ENCODE measurements at places on chromosomes 3 and 15. TPM values are rescaled to one million over a fixed set of nuclear protein-coding genes. Genes with fewer than 3 reads are reported as not detected.

C3orf85 gene
- total RNA-seq = not detected

TRH gene
- not detected for total RNA-seq

GOLGA8N gene
- total RNA-seq = 10.3 TPM

AHSG gene
- not detected for total RNA-seq

ECE2 gene
- not detected for total RNA-seq

CISH gene
- total RNA-seq = 0.53 TPM

ALDH1L1 gene
- 3.3 TPM for total RNA-seq

ANKRD34C gene
- not detected for total RNA-seq

TYRO3 gene
- total RNA-seq = 9.8 TPM

RNF7 gene
- 33.0 TPM for total RNA-seq

UBE2Q2 gene
- total RNA-seq = 42.1 TPM

SLC22A13 gene
- total RNA-seq = 0.13 TPM

VILL gene
- 6.7 TPM for total RNA-seq

GXYLT2 gene
- total RNA-seq = 2.6 TPM

IL17RD gene
- 0.56 TPM for total RNA-seq

CYP11A1 gene
- total RNA-seq = 0.12 TPM

SI gene
- not detected for total RNA-seq

EFCC1 gene
- total RNA-seq = under 0.01 TPM

PLSCR5 gene
- total RNA-seq = not detected

SPG21 gene
- total RNA-seq = 53.9 TPM

ZNF620 gene
- 2.4 TPM for total RNA-seq

DNAH12 gene
- under 0.01 TPM for total RNA-seq

FBXW12 gene
- not detected for total RNA-seq

PTX3 gene
- total RNA-seq = 194 TPM

CHRM5 gene
- total RNA-seq = under 0.01 TPM

TUSC7 gene
- total RNA-seq = not detected

GABRG3 gene
- not detected for total RNA-seq

ARPP21 gene
- total RNA-seq = 2.1 TPM

AEN gene
- total RNA-seq = 37.5 TPM

PPP1R14D gene
- not detected for total RNA-seq

SPESP1 gene
- total RNA-seq = 2.4 TPM

ROPN1 gene
- not detected for total RNA-seq

NR2E3 gene
- 0.06 TPM for total RNA-seq

OIP5 gene
- total RNA-seq = 4.9 TPM

TMEM158 gene
- total RNA-seq = 5.4 TPM

DCLK3 gene
- total RNA-seq = not detected

PLCH1 gene
- 0.06 TPM for total RNA-seq

SNURF gene
- total RNA-seq = 53.5 TPM

CMTM8 gene
- 0.53 TPM for total RNA-seq

Measured in aortic smooth muscle cell (primary cell).